ENCODE measurements at places on chromosomes 5 and 9.

DNA sequence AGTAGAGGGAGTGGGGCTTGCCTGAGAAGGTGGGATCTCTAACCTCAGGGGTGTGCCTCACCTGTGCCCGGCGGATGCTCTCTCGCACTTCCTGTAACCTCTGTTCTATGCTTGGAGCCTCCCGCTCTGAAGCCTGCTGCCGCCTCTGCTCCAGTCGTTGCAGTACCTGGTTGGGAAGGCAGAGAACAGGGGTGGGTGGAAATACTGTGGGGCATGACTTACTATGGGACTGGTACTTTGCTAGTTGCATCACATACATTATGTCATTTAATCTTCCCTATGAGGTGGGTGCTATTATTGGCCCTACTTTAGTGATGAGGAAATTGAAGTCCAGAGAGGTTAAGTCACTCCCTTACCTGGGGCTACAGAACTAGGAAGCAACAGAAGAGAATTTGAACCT lies 5.2 kb downstream of the FCHSD1 start:
- DNase-seq = no peak

DNA sequence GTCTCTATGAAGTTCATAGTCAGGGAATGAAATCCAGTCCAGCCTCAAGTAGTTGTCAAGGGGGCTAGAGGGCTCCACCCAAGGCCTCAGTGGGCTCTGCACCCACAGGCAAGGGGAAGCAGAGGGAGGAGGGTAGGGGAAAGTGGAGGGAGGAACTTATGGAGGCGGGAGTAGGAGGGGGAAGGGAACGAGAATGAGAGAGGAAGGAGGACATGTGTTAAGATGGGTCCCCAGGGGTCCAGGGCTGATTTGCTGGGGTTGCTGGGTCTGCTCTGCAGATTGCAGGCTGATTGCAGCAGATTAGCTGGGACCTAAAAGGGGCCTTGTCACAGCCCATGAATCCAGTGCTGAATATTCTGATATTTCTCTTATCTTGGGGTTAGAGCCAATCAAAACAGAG lies 166.9 kb upstream of the IL12B start:
- DNase-seq = no peak

DNA sequence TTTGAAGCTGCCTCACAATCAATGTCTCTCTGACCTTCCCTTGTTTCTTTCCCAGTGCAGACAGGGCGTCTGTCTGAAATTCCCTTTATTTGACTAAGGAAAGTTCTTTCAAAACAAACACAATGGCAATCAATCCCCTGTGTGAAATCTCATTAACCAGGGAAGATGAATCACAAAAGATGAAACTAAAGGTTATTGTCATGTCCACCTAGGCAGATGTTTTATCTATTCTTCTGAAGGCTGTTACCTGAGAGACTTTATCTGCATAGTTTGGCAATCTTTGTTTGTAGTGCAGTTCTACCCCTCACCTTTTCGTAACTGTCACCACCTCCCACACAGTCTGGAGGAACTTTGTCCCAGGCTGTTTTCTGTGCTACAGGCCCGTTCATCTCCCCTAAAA lies 217.5 kb upstream of the RIOK2 start:
- DNase-seq = no peak

DNA sequence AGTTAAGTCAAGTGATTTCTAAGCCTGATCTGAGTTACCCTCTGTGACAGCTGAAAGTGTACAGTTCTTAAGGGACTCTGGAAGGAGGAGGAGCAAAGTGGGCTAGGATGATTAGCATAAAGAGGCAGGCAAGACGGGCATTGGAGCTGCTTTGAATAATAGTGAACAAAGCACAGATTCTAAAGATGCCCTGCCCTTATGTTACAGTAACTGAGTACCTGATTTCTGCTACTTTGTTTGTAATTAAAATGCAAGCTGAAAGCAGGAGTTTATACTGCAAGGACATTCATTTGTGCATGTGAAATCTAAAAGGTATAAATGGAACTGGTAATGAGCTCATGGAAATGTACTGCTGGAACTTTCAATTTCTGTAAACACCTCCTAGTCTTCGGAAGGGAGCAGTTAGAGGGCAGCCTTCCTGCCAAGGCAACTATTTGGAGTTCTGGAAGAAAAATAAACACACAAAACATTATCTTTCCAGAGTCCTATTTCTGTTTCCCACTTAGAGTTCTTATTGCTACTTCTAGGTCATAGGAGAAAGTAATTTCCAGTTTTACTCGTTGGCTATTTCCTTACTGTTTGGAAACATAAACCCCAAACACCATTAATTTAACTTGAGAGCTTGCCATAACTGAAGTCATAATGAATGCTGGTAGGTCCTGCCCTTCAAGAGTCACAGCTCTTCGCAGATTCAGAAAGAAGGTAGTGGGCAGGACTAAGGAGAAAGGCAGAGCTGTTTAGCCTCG lies at the start of gene RANBP3L:
TSS of gene RANBP3L (minus strand) at position 45 of the 746 bp plus-strand sequence. CDS start 486 bp downstream, outside the sequence.
- no peak for DNase-seq

DNA sequence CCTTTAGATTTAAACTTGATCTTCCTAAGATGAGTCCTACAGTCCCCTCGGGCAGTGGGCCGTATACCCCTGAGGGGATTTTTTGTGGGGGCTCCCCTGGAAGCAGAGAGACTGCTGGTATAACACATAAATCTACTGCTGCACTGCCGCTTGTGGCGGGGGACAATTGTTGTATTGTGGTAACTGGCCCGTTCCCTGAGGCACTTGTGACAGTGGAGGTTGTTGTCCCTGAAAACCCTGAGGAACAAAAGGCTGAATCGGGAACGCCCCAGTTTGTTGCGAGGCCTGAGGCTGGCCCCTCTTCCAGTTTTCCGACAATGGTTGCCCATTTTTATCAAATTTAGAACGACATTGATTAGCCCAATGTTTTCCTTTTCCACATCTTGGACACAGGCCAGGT lies 4.7 kb upstream of the TMEM141 start:
- DNase-seq = no peak

GRCh38 chr5:141663506-141663905 lies 12.3 kb upstream of the FCHSD1 start:
- DNase-seq = no peak
